Activated T-cell treated with anti-CD3 and anti-CD28 coated beads for 24 hours (primary cell): ENCODE measurements at places on chromosomes 2 and 18.

GRCh38 chr18:23072079-23072478 lies 63.2 kb upstream of the CABLES1 start:
- DNase-seq = no peak

- DNase-seq = no peak
These were observed 39.3 kb downstream of the AP1S3 start for GRCh38 chr2:223797811-223798721.

- DNase-seq = no peak
These were observed 268.7 kb downstream of the LOXHD1 start for GRCh38 chr18:46388286-46388685.

GRCh38 chr2:191155608-191156071 lies 4.8 kb upstream of the STAT4 start:
- no peak for DNase-seq
